Fibroblast of villous mesenchyme (primary cell): ENCODE measurements at places on chromosomes 7 and 10. TPM values are rescaled to one million over a fixed set of nuclear protein-coding genes. Genes with fewer than 3 reads are reported as not detected.

Gene MMRN2
- 0.86 and 2.3 TPM in 2 replicates for total RNA-seq

Gene MYL10
- total RNA-seq, result not detected in 2 replicates

Gene GIMAP6
- total RNA-seq, result not detected in 2 replicates

Gene CARD11
- total RNA-seq, result under 0.01 TPM in 1 of 2 replicates, not detected in the other

Gene AS3MT
- 5.2 and 5.5 TPM in 2 replicates for total RNA-seq

Gene PAPSS2
- total RNA-seq, result 131 and 417 TPM in 2 replicates

Gene HSPA12A
- 22.9 and 35.4 TPM in 2 replicates for total RNA-seq

Gene SLC13A1
- not detected in 2 replicates for total RNA-seq

Gene PROSER2
- total RNA-seq, result 1.9 and 3.9 TPM in 2 replicates

- peak; percentile 28 for DNase-seq
These were observed 565.7 kb upstream of the ANKRD30A start for GRCh38 chr10:36559412-36560400.

GRCh38 chr7:63925262-63925625, 73.4 kb upstream of the ZNF722 start:
- no peak for DNase-seq

DNA sequence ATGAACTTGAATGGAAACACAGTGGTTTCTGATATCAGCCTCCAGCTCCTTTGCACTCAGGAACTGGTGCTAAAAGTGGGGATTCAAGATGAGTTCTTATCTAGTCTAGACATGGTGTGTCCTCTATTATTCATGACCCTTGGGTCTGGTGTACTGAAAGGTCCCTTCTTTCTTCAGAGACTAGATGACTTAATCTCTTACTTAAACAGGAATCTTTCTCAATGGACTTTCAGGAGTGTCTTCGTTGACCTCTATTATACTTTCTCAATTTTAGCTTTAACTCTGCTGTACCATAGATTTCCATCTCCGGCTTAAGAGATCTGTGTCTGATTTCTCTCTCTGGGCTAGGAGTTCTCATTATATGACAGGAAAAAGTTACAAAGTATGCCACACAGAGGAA, 83.5 kb upstream of the INHBA start:
- DNase-seq, result no peak

DNA sequence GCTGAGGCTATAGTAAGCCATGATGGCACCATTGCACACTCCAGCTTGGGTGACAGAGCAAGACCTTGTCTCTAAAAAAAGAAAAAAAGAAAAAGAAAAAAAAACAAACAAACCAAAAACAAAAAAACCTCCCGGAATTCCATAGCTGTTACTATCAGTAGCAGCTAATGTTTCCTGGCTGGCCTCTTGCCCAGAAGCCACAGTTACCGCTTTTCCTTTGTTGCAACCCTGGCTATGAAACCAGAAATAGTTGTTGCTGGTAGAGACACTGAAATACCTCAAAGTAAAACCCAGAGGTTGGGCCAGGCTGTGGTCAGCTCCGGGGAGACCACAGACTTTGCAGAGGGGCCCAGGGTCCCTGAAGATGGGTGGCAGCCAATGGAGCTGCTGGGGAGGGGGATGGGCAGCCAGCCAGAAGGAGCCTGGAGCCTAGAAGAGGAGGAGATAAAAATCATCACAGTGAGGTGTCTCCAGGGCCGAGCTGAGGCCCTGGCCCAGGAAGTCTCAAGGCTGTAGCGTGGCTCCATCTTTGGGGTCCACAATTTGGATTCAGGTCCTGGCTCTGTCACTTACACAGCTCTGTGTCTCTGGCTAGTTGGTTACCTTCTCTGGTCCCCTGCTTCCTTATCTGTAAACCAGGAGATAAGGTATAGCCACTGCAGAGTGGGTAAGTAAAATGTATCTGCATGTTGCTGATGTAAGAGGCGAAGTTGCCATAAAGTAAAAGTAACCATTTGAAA, 3.4 kb upstream of the CHST12 start:
- peak; percentile 95 for DNase-seq

DNA sequence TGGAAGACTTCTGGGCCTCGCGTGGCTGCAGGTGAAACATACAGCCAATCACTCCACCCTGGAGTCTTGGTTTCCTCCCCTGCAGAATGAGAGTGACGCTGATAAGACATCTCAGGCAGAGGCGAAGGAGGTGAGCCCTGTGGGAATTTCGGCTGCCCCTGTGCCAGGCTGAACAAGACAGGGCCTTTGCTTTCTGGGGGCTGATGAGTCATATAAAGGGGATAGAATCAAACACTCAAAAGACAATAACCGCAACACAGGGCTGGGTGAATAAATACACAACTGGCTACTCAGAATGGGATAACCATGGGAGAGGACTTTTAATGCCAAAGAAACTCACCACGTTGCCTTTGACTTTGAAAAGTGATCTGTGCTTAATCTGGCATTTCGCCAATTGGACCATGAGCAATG, 143.8 kb downstream of the KCNMA1 start:
- no peak for DNase-seq

DNA sequence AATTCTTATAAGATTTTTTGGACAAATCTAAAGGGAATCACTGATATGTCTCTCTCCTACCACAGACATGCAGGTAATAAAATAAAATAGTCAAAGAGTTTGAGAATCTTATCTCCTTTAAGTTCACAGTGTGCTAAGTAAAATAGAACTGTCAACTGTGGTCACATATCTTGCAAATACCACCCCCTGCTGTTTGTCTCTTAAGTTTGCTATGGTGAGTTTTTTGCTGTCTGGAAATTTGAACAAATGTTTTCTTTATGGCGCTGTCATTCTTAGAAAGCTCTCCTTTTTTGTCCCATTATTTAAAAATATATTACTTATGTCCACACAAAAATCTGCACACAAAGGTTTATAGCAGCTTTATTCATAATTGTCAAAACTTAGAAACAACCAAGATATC, 19.6 kb downstream of the GIMAP5 start:
- peak; percentile 11 for DNase-seq

DNA sequence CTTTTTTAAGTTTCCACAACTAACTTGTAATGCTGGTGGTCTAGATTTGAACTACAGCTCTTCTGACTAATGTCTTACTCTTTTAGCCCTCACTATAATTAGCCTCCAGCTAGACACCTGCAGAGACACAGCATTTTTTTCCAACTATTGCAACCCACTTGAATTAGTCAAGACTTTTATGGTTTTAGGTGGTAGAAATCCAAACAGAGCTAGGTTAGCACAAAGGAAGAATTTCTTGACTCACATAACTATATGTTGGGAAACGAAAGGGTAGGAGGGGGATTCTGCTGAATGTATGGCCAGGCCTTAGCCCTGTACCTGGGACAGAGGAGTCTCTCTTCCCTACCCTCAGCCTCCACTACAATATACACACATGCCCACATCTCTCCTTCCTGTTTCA, 586.1 kb downstream of the INHBA start:
- DNase-seq, result no peak

GRCh38 chr7:100571829-100572116, 1.9 kb downstream of the SAP25 start:
- DNase-seq, result no peak

GRCh38 chr7:121113288-121113687, 124.8 kb downstream of the CPED1 start:
- DNase-seq, result peak; percentile 13

- no peak for DNase-seq
These were observed 125.7 kb downstream of the CD36 start for GRCh38 chr7:80764132-80764531.

- DNase-seq, result no peak
These were observed 109.7 kb downstream of the NT5C2 start for GRCh38 chr10:103083266-103083976.

DNA sequence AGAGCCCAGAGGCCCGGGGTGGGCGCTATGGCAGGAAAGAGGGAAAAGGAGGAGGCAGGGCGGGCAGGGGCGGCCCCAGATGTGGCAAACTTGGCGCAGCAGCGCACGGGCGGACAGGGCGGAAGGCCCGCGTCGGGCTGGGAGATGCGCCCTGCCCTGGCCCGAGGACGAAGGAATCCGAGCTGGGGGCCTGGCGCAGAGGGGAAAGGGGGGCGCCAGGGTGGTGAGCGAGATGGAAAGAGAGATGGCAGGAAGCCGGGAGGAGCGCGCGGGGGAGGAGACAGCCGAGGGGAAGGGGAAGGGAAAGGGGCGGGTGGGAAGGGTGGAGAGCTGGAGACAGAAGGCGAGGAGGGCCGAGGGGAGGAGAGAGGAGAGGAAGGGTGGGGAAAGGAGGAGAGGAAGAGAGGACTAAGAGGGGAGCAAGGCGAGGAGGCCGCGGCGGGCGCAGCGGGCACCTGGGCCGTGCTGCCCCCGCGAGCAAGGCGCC, at the start of gene MARVELD1:
Gene MARVELD1, plus strand, starts transcription at position 392 of the 487 bp plus-strand sequence. CDS start 147 bp downstream, outside the sequence.
- peak; percentile 88 for DNase-seq

DNA sequence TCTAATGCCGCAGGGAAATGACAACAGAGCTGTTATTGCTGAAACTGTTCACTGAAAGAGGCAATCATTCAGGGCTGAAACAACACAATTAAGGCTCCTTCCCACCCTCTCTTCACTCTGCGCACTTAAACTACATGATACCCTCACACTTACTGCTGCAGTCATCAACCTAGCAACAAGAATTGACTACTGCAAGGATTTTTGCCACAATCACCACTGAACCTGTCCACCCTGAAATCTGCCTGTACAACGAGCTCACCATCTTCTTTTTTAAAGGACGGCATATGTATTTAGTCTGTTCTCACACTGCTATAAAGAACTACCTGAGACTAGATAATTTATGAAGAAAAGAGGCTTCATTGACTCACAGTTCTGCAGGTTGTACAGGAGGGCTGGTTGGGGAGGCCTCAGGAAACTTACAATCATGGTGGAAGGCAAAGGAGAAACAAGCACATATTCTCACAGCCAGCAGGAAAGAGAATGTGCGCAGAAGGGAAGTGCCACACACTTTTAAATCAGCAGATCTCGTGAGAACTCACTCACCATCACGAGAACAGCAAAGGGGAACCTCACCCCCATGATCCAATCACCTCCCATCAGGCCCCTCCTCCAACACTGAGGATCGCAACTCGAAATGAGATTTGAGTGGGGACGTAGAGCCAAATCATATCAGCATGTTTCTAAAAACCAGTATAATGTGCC, 131.7 kb downstream of the SORCS1 start:
- DNase-seq, result no peak

- DNase-seq, result peak; percentile 72
These were observed 28.8 kb downstream of the CACUL1 start for GRCh38 chr10:118725886-118726500.

DNA sequence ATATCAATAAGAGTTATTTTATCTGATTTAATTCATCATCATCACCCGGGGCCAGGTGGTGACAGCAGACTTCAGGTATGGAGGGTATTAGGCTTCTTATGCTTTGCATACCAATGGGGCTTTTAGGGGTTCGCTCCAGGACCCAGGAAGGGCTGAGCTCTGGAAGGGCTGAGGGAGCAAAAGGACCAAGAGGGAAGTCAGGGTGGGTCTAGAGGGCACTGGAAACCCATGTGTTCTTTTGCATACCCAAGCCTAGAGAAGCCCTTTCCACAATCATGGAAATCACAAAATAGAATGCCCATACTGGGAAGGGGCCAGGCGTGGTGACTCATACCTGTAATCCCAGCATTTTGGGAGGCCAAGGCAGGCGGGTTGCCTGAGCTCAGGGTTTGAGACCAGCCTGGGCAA, 30.9 kb upstream of the VCL start:
- no peak for DNase-seq

GRCh38 chr7:115289971-115290370, 368.1 kb downstream of the MDFIC start:
- no peak for DNase-seq

- DNase-seq, result no peak
These were observed 151.0 kb upstream of the NEBL start for GRCh38 chr10:21048068-21048467.

GRCh38 chr7:45278763-45279398, 121.3 kb downstream of the RAMP3 start:
- DNase-seq, result no peak

GRCh38 chr7:90717296-90718060, 121.4 kb downstream of the CDK14 start:
- peak; percentile 36 for DNase-seq

GRCh38 chr7:100544967-100545359, 6.0 kb downstream of the AGFG2 start:
- DNase-seq, result peak; percentile 58

- DNase-seq, result no peak
These were observed 106.2 kb downstream of the SNX10 start for GRCh38 chr7:26397796-26398426.
